ENCODE measurements at places on chromosomes 2 and 18. TPM values are rescaled to one million over a fixed set of nuclear protein-coding genes. Genes with fewer than 3 reads are reported as not detected.

The LGALSL gene
- total RNA-seq: 3.2 TPM

The NPHP1 gene
- total RNA-seq: 1.4 TPM

The DTNB gene
- total RNA-seq: 5.7 TPM

The GAL3ST2 gene
- not detected for total RNA-seq

The LOXHD1 gene
- total RNA-seq: 0.26 TPM

The SPEG gene
- not detected for total RNA-seq

The ANKRD53 gene
- 0.33 TPM for total RNA-seq

The SKA1 gene
- 1.8 TPM for total RNA-seq

The PXDN gene
- 187 TPM for total RNA-seq

The HOXD11 gene
- total RNA-seq: 0.11 TPM

The CFAP65 gene
- not detected for total RNA-seq

The PLEKHH2 gene
- under 0.01 TPM for total RNA-seq

The NTSR2 gene
- not detected for total RNA-seq

The CRYGA gene
- total RNA-seq: not detected

The IL36A gene
- not detected for total RNA-seq

The PMAIP1 gene
- total RNA-seq: 10.5 TPM

The TEKT4 gene
- total RNA-seq: not detected

The CYP27C1 gene
- total RNA-seq: 0.11 TPM

The CRYBA2 gene
- not detected for total RNA-seq

The BUB1 gene
- 7.4 TPM for total RNA-seq

The RFTN2 gene
- total RNA-seq: 14.0 TPM

The SLC38A11 gene
- total RNA-seq: not detected

The DOK6 gene
- total RNA-seq: 1.1 TPM

The LIMS3 gene
- total RNA-seq: 17.3 TPM

The QPCT gene
- total RNA-seq: 0.43 TPM

The ALK gene
- not detected for total RNA-seq

The DNAJC5G gene
- 0.60 TPM for total RNA-seq

The PFN4 gene
- 0.17 TPM for total RNA-seq

The HOXD4 gene
- total RNA-seq: 3.5 TPM

The PSMA8 gene
- not detected for total RNA-seq

The LAMA1 gene
- 0.22 TPM for total RNA-seq

The VWC2L gene
- not detected for total RNA-seq

The ZBTB7C gene
- not detected for total RNA-seq

The CCDC178 gene
- not detected for total RNA-seq

The RNF152 gene
- total RNA-seq: 189 TPM

The ETAA1 gene
- total RNA-seq: 14.1 TPM

The CDCA7 gene
- total RNA-seq: 2.0 TPM

The CCDC74B gene
- total RNA-seq: 5.0 TPM

The SPRED2 gene
- 1.8 TPM for total RNA-seq

The GATA6 gene
- 0.17 TPM for total RNA-seq

The SMYD1 gene
- total RNA-seq: not detected

The DES gene
- total RNA-seq: not detected

The ZSWIM2 gene
- total RNA-seq: not detected

The REG3G gene
- total RNA-seq: not detected

The LBX2 gene
- 0.09 TPM for total RNA-seq

The SRD5A2 gene
- total RNA-seq: not detected

The SIX3 gene
- not detected for total RNA-seq

The HS1BP3 gene
- 20.9 TPM for total RNA-seq

The CNTNAP5 gene
- under 0.01 TPM for total RNA-seq

The PSTPIP2 gene
- 0.95 TPM for total RNA-seq

The ZNF397 gene
- 9.6 TPM for total RNA-seq

The CIB4 gene
- not detected for total RNA-seq

The PTPRN gene
- not detected for total RNA-seq

The TRPM8 gene
- total RNA-seq: not detected

The OXER1 gene
- total RNA-seq: not detected

The RGPD4 gene
- not detected for total RNA-seq

The ADAM23 gene
- total RNA-seq: 0.22 TPM

The MAP3K19 gene
- total RNA-seq: not detected

The SP140 gene
- total RNA-seq: not detected

The SERPINE2 gene
- total RNA-seq: 2.2 TPM

All from dermis lymphatic vessel endothelial cell (primary cell).